ENCODE measurements at places on chromosomes 7 and 10.

DNA sequence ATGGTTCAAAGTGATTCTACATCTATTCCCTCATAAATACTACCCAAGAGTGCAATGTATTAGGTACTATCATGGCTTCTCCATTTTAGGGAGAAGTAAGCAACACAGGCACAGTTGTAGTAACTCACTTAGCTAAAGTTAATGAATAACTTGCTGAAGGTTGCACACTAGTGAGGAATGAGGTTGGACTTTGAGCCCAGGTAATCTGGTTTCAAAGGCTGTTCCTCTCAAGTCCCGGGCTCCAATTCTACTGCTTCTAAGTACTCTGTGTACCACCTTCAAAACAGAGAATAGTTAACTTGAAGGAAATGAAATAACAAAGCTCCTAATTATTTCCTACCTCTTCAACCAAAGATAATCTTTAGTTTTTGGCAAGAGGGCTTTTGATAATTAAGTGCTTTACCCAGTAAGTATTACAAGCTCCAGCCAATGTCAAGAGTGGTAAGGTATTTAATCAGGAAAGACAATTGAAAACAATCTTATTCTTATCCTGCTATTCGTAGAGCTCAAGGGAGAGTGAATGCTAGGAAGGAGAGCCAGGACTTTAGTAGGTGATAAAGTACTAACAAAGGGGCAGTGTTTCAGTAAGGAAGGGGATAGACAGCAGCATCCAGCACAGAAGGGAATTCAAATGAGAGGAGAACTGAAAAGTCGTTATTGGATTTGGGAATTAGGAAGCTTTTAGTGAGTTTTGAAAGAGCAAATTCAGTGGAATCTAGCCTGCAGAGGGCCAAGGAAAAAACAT is 158.2 kb upstream of the PTPRZ1 start:
- DNase-seq, result no peak

DNA sequence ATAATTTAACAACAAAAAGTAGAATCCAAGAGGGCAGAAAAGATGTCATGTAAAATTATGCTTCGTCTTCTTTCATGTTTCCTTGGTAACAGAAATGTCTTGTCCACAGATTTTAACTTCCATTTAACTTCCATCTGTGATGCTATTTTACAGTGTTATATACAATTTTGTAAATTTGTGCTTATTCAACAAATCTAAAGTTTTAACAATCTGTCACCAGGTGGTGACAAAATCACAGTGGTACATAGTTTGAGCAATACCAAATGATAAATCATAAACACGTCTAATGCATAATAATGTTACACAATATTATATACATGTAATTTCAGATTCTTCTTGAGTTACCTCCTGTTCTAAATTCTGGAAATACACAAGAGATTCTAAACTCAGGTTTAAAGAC is 784.4 kb upstream of the CELF2 start:
- no peak for DNase-seq

- no peak for DNase-seq
Measured at GRCh38 chr10:131851346-131851745, 49.5 kb upstream of the PPP2R2D start.

DNA sequence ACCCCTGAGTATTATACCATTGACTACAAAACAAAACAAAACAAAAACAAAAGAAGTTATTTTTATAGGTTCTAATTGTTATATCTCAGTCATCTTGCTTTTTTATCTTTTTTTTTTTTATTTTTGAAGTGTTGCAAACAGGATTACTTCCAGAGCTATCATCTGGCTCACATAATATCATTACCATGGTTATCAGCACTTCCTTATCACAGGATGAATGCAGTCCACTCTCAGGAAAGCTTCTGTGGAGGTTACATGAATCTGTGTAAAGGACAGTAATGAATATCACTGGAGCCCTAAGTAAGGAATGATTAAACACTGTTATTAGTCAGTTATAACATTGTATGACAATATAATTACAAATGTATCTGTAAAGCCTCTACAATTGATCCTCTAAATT is 451.5 kb downstream of the PLXDC2 start:
- no peak for DNase-seq

GRCh38 chr10:7458556-7458955 is 47.7 kb upstream of the SFMBT2 start:
- no peak for DNase-seq

GRCh38 chr7:81594767-81595166 is 175.1 kb downstream of the HGF start:
- no peak for DNase-seq

GRCh38 chr10:98610301-98610700 is 163.6 kb upstream of the HPS1 start:
- no peak for DNase-seq

GRCh38 chr7:74401137-74401859 is 52.4 kb upstream of the GTF2IRD1 start:
- DNase-seq, result peak; percentile 67

GRCh38 chr10:121448766-121449421 is 149.3 kb downstream of the FGFR2 start:
- DNase-seq, result no peak
